ENCODE measurements at places on chromosomes 4 and X.

DNA sequence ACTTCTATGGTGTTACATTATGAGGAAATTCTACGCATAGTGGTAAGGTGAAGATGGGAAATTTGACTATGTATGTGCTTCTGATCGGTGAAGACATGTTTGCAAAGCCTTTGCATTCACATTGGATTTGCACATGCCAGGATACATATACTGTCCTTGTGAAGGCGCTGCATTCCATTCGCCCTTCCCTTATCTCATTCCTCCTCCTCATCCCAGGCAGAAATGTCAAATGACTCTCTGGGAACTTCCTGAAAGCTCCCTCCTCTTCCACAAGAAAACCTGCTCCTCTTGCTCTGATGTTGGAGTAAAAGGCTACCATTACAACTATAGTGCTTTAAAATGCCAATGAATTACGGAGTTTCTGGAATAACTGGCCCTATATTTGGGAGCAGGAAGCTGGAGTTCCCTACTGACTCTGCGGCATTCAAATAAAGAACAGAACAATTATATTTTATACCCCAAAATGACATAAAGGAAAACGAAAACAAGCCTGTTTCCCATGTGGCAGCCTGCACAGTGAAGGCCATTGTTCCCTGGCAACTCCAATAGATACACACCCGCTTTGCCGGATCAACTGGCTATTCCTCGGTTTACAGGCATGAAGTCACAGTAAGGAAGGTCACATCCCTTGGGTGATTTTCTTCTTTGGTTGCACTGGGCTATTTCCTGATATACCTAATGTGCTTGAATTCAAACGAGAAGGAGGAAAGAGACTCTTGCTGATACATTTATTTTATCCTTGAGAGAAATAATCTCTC is 84.5 kb downstream of the AREG start:
- no peak for DNase-seq

DNA sequence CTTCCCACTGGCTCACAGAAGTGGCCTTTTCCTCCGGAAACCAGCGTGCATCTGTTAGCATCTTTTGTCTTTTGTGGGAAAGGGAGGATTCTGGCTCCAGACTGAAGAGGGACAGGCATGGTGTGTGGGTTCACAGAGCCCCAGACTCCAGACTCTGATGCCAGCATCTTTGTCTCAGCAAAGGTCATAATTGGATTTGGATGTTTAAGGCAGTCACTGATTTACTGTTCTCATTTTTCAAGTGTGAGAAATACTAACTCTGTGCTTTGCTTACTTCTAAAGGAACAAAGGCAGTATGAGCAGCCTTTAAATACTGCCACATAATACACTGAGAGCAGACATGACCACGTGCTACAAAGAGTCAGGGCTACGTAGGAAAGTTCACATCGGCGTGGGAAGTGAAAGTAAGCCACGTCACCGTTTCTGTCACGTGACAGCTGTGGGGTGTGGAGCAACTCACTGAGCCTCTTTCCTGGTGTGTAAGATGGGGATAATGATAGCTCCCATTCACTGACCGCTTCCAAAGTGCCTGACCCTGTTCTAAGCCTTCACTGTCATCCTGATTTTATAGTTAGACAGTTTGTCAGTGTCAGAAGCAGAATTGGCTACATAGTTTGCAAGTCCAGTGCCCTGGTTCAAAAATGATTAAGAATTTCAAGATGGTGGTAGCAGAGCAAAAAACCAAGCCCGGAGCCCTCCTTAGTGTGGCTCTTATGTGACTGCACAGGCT is 24.8 kb upstream of the TMSB4X start:
- DNase-seq = peak; percentile 83

DNA sequence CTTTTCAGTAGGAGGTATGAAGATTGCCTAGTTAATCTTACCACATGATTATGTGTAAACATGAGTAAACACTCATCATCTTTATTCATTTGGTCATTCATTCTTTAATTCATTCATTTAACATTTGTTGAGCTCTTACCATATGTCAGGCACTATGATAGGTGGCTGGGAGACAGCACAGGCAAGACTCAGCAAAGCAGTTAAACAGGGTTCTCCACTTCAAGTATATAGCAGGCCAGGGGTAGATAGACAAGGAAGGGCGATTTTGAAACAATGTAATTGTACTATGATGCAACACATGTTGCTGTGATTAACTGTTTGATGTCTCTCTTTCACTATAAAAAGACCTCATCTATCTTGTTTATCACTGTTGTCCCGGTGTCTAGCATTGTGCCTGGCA is 84.3 kb upstream of the GPR101 start:
- no peak for DNase-seq

GRCh38 chrX:105701310-105702052 is 120.9 kb upstream of the NRK start:
- DNase-seq = no peak

DNA sequence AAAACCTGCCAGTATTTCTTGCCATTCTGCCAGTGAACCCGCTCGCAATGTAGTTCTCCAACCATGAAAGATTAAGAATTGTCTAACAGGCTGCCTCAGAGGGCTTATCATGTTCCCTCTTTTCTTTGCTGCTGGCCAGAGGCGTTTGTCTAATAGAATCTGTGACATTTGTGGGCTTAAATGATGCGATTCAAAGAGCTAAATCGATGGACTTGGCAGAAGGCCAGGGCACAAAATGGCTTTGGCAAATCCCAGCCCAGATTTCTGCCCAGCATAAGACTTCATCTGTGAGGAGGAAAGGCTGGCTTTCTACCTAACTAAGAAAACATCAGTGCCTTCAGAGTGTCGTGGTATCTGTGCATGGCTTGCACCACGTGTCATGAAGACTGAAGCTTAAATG is 79.9 kb downstream of the TRPC5OS start:
- no peak for DNase-seq

GRCh38 chrX:18448416-18448815 is 23.0 kb downstream of the CDKL5 start:
- DNase-seq = no peak

GRCh38 chr4:119872371-119873016 is 194.2 kb downstream of the MAD2L1 start:
- no peak for DNase-seq

- DNase-seq = no peak
Observed at GRCh38 chr4:139875411-139875825, 209.8 kb downstream of the MGST2 start.

- no peak for DNase-seq
Observed at GRCh38 chr4:87697272-87697671, 47.2 kb downstream of the DMP1 start.

DNA sequence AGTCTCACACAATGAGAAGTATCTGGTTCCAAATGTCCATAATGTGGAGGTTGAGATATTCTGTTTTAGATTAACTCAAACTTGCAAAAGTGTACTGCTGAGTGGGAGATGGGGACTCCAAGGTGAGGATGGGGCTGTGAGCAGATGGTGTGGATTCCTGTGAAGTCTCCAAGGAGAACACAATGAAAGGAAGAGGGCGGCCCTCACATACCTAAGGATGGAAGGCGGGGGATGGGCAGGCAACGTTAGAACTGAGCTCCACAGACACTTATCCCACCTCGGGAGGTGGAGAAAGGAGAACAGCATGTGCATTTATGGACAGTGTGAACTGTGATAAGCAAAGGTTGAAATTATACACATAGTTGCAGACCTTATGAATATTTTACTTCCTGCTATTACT is 9.9 kb upstream of the SPATA4 start:
- DNase-seq = no peak

DNA sequence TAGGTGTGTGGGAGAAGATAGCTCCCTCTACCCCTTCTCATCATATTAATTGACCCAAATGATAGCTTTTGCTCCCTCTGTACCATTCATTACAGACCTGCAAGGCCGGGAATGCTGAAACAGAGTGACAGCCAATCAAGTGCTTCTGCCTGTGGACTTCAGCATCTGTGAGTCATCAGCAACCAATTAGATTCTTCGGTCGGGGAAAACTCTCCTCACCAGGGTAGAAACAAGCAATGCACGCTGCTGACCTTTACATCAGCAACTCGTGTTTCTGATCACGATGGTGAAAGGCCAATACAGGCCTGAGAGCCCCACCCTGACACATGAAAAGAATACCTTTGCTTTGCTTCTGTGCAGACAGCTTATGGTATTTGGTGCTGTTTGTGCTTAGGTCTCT is 347.2 kb upstream of the DDX53 start:
- DNase-seq = no peak

GRCh38 chr4:14864365-14865030 is 137.8 kb upstream of the CPEB2 start:
- DNase-seq = no peak

DNA sequence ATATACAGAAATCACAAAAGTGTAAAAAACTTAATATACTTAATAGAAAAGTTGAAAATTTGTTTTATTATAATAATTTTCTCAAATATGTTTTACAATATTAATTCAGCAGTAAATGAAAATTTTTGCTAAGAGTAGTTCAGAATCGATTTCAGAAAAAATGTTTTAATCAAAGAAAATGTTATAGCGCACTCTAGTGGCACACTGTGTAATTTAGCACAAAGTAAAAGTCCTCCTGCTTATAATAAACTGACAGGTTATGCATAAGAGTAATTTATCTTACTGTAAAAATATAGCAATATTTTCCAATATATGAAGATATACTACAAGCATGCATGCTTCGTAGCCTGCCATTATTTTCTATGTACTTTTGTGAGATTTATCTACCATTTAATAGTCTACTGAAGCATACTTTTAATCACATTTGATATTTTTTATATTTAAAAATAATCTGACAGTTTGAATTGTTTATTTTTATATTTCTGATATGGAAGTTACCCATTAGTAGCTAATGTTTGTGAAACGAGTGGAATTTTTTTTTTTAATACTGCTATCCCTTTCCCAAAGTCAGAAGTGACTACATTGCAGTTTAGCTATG is 217.9 kb upstream of the KLHL4 start:
- no peak for DNase-seq

DNA sequence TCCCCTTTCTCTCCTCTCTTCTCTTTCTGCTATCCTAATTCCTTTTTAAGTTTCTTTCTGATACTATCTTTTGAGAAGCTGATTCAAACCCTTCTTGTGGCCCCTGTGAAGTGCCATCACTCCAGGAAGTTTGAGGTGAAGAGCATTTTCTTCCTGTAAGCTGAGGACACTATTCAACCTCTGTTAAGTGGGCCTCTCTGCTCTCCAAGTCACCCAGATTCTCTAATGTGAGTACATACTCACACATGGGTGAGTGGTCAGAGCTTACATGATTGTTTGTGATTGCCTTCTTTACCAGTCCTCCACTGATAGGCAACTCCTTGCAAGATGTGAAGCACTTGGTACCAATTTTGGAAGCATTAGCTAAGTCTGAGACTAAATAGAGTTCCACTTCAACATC is 18.4 kb upstream of the SMIM10L2A start:
- DNase-seq = no peak

GRCh38 chr4:172996571-172997216 is 171.9 kb upstream of the GALNT7 start:
- DNase-seq = no peak

- DNase-seq = no peak
Observed at GRCh38 chr4:81495345-81495744, 23.6 kb upstream of the RASGEF1B start.

GRCh38 chrX:69085151-69085550 is 80.1 kb downstream of the PJA1 start:
- no peak for DNase-seq

DNA sequence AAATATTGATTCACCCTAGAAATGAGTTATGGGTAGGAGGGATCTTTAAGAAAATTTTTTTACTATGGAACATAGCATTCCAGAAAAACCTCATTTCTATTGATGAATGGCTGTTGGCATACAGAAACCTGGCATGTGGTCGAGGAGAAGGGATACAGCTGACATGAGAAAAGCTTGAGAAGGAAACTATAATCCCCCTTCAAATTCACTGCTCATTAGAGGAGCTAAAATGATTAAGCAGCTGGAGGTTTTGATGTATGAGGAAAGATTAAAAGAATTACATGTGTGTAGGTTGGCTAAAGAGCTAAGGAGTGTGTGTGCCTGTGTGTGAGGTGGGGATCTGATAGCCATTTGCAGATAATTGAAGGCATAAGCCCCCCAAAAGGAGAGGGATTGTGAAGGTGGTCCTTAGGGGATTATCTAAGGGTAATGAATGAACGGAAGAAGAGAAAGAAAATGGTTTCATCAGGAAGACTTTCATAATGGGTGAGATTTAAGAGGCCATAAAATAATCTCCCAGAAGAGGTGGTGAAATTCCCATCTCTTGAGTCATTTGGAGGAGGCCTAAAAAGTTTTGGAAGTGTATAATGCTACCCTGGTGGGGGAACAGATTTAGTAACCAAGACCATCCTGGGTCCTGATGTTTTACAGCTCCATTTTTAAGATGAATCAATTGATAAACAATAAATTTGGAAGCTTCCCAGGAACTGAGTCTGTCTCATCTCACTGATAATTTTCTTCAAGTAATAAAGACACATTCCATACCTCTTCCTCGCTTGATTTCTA is 272.0 kb upstream of the HAND2 start:
- no peak for DNase-seq

- no peak for DNase-seq
Observed at GRCh38 chrX:46262304-46262703, 282.9 kb downstream of the ZNF674 start.

GRCh38 chr4:56220261-56220660 is 167.0 kb downstream of the AASDH start:
- no peak for DNase-seq

DNA sequence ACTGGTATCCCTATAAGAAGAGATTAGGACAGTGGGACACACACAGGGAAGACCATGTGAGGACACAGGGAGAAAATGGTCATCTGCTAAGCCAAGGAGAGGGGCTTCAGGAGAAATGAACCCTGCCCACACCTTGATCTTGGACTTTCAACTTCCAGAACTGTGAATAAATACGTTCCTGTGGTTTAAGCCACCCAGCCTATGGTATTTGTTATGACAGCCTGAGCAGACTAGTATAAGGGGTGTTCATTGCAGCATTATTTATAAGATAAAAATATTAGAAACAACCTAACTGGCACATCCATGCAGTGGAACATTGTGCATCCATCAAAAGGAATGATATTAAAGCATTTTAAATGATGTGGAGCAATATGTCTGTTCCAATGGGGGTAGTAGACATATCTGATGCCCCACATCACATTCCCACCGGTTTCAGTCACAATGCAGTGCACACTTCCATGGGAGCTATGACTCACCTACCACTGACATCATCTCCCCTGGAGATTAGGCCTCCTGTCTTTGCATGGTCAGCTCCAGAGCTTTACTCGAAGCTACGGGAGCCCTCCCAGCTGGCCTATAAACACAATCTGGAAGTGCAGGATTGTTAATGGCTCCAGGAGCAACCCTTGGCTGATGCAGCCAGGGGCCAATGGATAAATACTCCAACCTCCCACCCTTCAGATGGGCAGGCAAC is 38.9 kb upstream of the MAMLD1 start:
- DNase-seq = no peak

- peak; percentile 47 for DNase-seq
Observed at GRCh38 chrX:47854474-47854873, 17.8 kb downstream of the ZNF81 start.

- no peak for DNase-seq
Observed at GRCh38 chr4:182213004-182213403, 30.2 kb upstream of the TENM3 start.

- no peak for DNase-seq
Observed at GRCh38 chrX:19334945-19335626, 8.6 kb upstream of the PDHA1 start.

All from right cardiac atrium (tissue), 5 donors.